ENCODE measurements at places on chromosomes 2 and 18.

DNA sequence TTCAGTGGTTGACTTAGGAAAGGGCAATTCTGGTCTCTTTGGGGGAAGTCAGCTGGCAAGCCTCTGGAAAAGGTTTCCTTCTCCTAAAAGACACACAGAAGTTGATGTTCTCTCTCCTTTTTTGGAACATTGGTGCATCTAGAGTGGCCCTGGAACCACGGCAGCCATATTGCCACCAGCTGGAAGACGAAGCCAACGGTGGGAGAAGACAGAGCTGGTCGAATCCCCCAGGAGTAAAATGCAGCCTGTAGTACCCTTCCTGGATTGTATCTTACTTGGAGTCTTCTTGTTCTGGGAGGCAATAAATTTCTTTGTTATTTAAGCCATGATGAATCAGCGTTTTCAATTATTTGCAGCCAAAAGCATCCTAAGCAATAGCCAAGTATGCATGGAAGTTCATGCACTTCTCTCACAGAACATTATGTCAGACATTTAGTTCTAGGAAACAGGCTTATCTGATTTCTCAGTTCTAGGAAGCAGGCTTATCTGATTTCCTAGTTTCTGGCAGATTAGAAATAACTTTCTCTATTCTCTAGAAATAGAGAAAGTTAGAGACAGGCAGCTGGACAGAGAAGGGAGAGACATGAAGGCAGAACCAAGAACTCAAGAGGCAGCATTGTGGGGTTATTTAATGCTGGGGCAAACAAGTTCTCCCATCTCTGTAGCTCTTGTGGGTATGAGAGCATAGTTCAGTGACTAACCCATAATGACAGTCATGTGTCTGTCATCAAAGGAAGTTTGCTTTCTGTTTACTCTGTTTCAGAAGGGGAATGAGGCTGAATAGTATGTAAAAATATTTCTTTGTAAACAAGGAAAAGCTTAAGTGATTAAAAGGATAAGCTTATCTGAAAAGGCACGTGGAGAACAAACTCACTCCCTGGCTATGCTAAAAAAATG, 40.5 kb upstream of the NABP1 start:
- peak; percentile 87 for DNase-seq

DNA sequence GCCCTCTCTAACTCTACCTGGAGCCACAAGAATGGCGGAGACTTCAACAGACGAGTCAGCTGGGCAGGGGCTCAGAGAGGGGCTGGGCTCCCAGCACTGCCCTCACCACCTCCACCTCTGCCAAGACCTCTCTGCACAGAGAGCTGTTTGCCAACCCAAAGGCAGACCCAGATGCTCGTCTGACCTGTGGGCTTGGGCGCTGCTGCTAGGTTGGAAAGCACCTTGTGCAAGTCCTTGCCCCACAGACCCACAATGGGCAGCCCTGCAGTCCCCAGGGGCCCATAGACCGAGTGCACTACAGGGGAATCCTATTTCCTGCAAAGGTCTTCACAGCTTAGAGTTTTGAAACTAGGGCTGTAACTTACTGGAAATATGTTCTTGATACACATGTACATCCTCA, 13.3 kb downstream of the ACKR3 start:
- DNase-seq: no peak

- DNase-seq: no peak
These were observed 102.8 kb downstream of the PXDN start for GRCh38 chr2:1641523-1641922.

- DNase-seq: peak; percentile 34
These were observed 70.3 kb downstream of the SCN1A start for GRCh38 chr2:166057370-166058164.

GRCh38 chr2:132618734-132619133, 51.3 kb downstream of the LYPD1 start:
- no peak for DNase-seq

DNA sequence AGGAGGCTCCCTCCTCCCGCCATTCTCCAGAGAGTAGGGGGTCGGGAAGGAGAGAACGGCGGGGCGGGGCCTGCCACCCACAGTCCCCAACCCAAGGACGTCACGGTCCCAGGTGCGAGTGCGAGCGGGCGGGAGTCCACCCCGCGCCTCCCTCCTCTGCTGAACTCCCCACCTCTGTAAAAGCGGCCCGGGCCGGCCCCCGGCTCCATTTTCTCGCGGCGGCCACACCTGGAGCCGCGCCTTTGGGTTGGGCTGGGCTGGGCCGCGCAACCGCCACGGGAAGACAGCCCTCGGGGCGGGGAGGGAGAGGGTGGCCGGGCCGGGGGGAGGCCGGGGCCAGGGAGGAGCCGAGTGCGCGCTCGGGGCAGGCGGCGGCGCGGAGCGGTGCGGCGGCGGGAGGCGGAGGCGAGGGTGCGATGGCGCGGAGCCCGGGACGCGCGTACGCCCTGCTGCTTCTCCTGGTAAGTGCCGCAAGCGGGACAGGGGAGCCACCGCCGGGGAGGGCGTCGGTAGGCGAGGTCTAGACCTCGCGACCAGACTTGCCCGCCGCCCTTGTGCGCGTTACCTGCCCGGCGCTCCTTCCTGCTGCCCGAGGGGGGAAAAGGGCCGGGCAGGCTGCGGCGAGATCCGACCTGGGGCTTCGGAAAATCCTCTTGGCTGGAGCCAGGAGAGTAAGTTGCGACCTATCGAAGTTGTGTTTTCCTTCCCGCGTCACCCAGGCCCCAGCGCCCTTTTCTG, at the start of gene DSG2:
DSG2 (plus strand) TSS at position 342 of the 738 bp plus-strand sequence; CDS start at position 417, 75 bp downstream.
- peak; percentile 69 for DNase-seq

DNA sequence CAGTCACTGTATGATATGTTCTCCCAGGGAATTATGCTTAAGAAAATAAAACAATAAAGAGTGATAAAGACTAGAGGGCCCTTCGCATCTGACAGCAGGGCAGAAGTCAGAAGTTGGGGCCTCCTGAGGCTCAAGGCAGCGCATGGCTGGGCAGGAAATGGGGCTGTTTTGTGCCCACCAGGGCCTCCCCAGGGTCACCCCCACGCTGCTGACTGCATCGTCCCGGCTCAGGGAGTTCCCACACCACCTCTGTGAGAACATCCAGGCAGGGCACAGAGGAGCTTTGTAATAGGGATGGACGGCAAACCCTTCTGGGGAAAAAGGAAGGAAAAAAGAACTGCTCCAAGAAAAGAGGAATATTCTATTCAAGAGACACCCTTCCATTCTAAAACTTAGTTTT, 41.2 kb downstream of the PAX3 start:
- no peak for DNase-seq

GRCh38 chr18:59303006-59303405, 15.4 kb downstream of the CPLX4 start:
- no peak for DNase-seq

DNA sequence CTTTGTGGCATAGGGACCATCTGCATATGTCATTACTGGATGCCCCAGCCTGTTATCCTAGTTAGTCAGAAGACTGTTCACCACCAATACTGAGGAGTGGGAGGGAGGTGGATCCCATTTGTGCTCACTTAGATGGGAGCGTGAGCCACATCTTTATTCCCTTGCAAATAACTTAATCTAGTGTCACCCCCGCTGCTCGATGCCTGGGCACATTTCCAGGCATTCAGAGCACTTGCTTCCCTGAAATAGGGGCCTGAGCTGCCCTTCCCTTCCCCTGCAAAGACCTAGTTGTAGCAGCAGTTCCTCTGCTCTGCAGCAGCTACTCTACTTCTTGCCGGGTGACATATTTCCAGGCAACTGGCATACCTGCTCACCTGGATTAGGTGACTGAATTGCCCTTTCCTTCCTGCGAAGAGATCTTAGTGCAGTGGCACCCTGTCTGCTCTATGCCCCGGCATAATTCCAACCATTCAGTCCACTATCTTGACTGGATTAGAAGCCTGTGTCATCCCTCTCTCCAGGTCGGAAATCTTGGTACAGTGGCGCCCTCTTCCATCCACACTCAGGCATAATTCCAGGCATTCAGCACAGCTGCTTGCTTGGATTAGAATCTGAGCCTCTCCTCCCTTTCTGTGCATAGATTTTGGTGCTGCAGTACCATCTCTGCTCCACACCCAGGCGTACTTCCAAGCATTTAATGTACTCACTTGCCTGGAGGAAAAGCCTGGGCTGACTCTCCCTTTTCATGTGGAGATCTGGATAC, 1389.1 kb upstream of the TMEFF2 start:
- peak; percentile 3 for DNase-seq

- DNase-seq: peak; percentile 35
These were observed 79.0 kb upstream of the TAF1B start for GRCh38 chr2:9764153-9764778.

DNA sequence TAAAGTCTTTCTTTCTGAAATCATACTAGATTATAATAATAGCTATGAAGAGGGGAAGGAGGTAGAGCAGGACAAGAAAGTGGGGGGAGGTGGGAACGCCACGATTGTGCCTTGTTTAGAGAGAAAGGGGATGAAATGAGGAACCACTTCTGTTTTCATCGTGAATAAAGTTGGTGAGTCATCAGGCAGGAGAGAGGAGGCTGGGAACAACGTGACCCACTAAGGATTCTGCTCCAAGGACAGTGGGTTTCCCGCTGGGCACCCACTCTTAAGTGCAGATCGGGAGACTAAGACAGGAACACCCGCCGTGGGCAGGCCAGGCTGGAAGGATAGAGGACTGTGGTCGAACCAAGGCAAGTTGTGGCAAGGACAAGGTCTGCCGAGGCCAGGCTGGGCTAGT, 158.2 kb downstream of the L3MBTL4 start:
- no peak for DNase-seq

- no peak for DNase-seq
These were observed 228.1 kb upstream of the RAB6C start for GRCh38 chr2:129751409-129751808.

- no peak for DNase-seq
These were observed 198.5 kb upstream of the HDAC4 start for GRCh38 chr2:239599299-239599698.

DNA sequence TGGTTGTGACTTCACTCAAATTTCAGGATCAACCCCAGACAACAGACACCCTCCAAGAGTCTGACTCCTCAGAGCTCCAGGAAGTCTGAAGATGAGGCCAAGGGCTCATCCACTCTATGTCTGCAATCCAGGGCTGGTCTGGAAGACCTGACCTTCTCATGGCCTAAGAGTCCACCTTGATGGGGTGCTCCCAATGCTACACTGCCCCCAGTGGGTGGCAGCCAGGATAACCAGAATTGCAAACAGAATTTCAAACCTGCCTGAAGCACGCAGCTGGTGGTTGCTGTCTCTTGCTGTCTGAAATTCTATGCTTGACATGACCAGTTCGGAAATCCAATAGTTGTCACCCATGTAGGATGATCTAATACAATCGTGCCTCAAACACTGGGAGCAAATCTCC, 96.0 kb downstream of the UXS1 start:
- no peak for DNase-seq

DNA sequence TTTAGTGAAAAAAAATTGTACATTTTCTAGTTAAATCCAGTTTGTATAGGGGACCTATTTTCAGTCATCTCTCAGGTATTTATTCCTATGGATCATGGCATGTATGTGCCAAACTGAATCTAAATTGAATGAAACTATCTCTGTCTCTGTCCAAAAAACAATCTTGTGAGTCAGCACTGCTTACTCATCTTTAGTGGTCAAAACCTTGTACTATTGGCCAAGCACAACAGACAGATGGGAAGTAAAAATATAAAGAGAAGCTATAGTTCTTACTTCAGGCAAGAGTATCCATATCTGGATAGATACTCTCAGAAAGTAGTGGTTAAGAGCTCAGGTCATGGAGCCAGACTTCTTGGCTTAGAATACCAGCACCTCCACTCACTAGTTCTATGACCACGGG, 76.0 kb upstream of the KLHL14 start:
- DNase-seq: no peak

DNA sequence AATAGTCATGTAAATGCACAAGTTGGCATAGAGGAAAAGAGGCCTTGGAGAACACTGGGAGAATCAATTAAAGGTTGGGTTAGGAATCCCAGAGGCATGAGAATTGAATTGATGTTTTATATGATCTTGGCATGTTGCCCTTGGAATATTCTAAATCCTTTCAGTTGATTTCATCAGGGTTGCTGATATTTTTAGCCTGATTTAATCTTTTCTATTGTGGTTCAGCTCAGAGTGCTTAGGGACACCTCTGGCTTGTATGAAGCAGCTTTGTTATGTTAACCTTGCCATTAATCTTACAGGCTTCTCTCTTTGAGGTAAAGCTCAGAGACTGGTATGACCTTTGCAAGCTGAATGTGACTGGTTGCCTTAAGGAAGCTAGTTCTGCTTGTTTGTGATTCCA, 64.4 kb upstream of the LYPD6B start:
- no peak for DNase-seq

GRCh38 chr2:12436483-12436882, 280.3 kb upstream of the TRIB2 start:
- DNase-seq: peak; percentile 6

GRCh38 chr2:109135359-109136197, 6.6 kb downstream of the SH3RF3 start:
- no peak for DNase-seq

- no peak for DNase-seq
These were observed 2.0 kb upstream of the CAPN14 start for GRCh38 chr2:31219131-31219969.

GRCh38 chr2:232793271-232793670, 16.9 kb upstream of the KCNJ13 start:
- DNase-seq: no peak

DNA sequence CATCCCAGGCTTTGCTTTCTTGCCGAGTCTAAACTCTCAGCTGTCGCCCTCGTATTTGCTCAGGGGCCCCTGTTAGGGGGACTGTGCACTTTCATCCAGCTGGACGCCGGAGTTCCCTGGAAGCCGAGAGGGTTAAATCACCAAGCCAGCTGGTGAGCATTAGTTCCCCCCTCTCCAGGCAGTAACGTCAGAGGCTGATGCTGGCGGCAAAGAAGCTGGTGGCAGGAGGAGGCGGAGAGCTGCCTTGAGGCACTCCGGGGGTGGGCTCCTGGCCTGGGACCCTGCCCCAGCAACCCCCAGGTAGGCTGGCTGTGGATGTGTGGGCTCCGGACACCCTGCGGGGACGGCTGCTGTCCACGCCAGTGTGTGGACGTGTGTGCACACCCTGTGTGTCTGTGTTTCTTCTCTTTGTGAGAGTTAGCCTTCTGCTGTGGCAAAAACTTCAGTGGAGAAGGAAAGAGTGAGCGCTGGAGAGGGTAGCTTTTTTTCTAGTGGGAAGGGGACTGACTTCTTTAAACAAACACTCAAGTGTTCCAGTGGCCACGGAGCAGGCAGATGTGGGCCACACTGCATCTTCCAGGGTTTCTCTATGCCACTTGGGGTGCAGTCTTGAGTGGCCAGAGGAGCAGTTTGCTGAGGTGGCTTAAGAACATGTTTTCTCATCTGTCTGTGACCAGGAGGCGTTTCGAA, 84.7 kb downstream of the GLI2 start:
- no peak for DNase-seq

- no peak for DNase-seq
These were observed 38.3 kb upstream of the OTOF start for GRCh38 chr2:26516246-26516645.

DNA sequence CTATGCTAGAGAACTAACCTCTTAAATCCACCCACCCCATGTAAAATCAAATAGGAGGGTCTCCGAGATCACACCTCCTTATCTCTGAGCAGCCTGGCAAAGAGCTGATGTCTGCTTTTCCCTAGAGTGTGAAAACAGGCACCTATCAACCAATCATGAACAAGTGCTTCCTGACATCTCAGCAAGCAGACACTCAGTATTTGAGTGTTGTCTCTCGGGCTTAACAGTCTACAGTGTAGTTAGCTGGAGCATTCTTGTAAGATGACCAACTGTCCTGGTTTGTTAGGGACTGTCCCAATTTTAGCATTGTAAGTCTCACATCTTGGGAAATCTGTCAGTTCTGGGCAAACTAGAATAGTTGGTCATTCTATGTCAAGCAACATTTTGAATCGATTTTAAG, 26.4 kb downstream of the MARCHF4 start:
- no peak for DNase-seq
